ENCODE measurements at places on chromosomes 7 and 10.

DNA sequence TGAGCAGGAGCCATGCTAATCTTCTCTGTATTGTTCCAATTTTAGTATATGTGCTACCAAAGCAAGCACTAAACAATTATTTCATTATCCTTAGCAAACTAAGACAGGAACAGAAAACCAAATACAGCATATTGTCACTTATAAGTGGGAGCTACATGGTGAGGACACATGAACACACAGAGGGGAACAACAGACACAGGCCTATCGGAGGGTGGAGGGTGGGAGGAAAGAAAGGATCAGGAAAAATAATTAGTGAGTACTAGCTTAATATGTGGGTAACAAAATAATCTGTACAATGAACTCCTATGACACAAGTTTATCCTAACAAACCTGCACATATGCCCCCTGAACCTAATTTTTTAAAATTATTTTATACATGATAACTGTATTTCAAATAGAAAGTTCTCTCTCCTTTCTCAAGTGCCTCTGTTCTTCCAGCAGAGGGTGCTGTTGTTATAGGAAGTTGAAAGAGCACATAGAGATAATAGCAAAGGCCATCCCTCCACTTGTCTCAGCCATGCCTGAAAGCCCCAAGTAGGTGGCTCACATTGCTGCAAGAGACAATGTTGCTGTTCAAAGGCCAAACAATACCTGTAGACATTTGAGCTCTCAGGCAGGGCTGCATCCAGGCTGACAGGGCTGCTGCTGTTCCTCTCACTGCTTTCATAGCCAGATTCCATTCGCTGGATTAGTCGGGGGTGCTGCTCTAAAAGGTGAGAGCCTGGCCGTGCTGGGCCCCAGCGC is 33.4 kb upstream of the PPP3CB start:
- DNase-seq = peak; percentile 75

DNA sequence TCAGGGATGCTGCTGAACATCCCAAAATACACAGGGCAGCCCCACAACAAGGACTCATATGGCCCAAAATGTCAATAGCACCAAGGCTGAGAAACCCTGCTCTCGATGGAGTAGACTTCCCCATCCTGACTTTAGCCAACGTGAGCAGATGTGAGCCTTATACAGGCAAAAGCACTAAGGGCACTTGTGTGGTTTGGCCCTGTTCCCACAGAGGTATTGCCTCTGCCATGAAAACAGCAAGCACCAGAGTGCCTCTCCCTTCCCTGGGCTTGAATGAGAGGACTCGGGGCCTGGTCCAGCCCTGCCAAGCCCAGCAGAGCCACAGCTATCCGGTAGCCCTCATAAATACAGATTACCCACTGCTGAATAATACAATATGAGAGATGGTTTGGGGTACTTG is 47.5 kb downstream of the ACSM6 start:
- no peak for DNase-seq

GRCh38 chr7:495761-496321 is 23.8 kb downstream of the PDGFA start:
- DNase-seq = no peak

DNA sequence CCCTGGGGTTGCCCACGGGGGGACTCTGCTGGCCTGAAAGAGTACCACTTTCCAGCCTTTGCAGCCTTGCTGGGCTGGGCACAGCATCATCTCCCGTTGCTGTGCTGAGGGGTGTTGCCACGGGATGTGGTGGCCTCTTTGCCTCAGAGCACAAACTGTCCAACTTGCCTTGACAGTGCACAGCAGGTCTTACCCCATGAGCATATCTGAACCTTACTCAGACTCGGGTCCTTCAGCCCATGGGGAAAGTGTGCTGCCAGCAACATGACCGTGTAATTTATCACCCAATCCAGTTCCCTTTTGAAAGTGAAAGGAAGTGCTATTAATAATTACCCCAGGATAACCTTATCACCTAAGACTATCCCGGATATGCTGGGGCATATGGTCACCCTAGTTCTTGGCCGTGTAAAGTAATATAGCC is 46.8 kb downstream of the TBXAS1 start:
- no peak for DNase-seq

DNA sequence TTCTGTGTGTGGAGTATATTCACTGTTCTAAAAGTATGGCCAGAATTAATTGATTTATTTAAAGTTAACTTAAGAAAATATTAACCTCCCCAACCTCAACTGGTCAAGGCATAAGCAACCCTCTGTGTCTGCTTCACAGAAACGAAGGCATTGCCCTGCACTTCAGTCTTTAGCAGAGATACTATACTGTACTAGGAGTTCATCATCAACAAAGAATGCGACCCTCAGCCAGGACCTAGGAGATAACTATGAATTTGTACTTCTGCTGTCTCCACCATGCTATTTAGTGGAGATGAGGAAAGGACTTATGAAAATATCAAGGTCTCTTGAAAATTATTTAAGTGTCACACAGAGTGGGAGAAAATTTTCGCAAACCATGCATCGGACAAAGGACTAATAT is 35.7 kb upstream of the SEMA3D start:
- DNase-seq = peak; percentile 18

- DNase-seq = peak; percentile 77
Observed at GRCh38 chr7:83849131-83849530, 200.2 kb upstream of the SEMA3E start.

DNA sequence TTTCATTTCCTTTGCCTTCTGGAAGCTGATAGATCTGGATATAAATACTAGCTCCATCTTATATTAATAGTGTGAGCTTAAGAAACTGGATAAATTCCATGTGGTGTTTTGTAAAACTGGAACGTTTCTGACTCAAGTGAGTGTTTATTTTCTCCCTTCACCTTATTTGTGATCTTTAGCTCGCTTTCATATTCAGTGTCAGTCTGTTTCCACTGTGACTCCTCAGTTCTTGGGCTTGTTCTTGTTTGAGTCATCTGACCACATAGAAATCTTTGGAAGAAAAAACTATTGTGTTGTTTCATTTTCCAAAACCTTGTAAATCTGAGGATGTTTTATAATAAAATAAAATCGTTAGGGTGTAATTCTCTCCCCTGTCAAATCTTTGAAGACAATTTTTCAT is 186.4 kb downstream of the POLR1F start:
- DNase-seq = peak; percentile 77

- DNase-seq = no peak
Observed at GRCh38 chr7:103149808-103150180, 895 bp upstream of the NAPEPLD start.

DNA sequence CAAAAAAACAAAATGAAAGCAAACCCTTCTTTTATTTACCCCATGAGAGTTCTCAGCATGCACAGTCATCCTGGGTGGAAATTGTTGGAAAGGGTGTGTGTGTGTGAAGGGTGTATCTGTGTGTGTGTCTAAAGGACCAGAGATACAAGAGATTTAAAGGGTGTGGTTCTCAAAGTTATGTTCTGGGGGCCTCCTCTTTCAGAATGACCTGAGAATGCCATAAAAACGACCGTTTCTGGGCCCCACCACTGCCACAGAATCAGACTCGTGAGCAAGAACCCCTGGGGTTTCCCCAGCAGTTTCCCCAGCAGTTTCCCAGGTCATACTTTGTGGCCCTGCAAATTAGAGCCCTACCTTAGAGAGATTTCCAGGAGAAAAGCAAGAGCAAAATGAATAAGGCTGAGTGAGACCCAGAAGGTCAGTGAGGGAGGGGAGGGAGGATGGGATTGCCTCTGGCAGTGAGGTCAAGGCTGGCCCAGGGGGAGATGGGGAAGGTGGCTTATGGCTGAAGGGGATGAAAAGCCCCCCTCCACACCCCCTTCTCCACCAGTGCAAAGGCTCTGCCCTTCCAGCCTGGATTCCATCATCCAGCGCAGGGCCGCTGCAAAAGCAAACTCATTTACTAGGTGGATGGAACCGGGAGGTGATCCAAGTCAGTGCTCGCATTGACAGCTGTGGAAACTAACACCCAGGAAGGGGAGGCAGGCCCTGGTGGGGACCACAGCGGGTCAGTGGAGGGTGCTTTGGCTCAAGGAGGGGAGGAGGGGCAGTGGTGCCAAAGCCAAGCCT is 10.2 kb downstream of the PYROXD2 start:
- DNase-seq = peak; percentile 76

- DNase-seq = no peak
Observed at GRCh38 chr7:21193895-21194294, 234.0 kb upstream of the SP4 start.

- DNase-seq = no peak
Observed at GRCh38 chr7:97307521-97308108, 190.1 kb downstream of the SDHAF3 start.

DNA sequence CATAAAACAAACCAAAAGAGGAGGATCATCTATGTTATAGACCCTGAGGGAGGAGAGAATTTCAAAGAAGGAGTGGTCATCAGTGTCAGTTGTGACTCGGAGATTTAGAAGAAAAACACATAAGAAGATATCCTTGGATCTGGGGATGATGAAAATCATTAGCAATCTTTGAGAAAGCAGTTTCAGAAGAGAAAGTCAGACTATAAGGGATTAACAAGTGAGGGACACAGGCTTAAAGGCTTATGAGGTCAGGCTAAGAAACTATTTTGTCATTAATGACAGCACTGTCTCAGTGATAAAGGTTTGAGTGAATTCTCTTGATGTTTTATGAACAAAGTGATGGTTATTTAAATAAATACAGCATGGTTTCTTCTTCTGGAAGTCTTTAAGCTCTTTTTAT is 6.1 kb upstream of the GPR85 start:
- DNase-seq = peak; percentile 14

GRCh38 chr10:23192712-23193434 is 761 bp downstream of the PTF1A start:
- no peak for DNase-seq

DNA sequence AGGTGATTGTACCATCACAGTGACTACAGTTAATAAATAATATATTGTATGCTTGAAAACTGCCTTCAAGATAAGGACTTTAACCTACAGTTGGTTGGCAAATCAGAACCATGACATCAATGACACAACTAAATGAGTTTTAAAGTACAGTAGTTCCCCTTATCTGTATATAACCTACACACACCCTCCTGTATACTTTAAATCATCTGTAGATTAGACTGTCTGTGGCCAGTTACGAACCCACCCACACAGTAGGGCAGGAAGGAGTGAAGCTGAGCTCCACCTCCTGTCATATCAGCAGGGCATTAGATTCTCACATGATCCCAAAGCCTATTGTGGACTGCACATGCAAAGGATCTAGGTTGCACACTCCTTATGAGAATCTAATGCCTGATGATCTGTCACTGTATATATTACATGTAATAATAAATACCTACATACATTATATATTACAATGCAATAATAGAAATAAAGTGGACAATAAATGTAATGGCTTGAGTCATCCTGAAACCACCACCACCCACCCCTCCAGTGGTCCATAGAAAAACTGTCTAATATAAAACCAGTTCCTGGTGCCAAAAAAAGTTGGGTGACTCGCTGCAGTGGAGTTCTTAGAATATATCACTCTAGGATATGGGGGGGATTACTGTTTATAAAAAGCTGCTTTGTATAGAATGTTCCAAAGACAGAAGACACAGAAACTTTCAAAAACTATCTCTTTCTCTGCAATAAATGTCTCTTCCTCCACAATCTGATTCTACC is 5.6 kb downstream of the TPK1 start:
- DNase-seq = peak; percentile 75

DNA sequence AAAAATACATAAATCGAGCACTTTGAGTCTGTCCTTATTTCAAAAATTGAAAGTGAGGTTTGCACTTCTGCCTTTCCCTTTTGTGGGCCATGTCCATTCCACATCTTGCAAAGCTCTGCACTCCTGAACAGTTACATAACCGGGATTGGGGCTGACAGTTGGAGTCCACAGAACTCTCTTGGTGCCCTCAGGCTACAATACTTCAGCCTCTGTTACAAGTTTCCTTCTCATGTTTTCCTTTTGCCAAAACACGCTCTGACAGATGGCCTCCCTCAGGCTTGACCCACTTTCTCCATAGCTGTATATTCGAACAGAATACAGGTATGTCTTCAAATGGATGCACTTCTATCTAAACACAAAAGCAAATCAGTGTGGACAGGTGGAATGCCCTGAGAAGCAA is 335.9 kb downstream of the WDR37 start:
- DNase-seq = no peak

- peak; percentile 66 for DNase-seq
Observed at GRCh38 chr7:137130751-137131158, 212.8 kb downstream of the PTN start.

- DNase-seq = no peak
Observed at GRCh38 chr10:93071177-93071472, 2.6 kb upstream of the CYP26A1 start.

DNA sequence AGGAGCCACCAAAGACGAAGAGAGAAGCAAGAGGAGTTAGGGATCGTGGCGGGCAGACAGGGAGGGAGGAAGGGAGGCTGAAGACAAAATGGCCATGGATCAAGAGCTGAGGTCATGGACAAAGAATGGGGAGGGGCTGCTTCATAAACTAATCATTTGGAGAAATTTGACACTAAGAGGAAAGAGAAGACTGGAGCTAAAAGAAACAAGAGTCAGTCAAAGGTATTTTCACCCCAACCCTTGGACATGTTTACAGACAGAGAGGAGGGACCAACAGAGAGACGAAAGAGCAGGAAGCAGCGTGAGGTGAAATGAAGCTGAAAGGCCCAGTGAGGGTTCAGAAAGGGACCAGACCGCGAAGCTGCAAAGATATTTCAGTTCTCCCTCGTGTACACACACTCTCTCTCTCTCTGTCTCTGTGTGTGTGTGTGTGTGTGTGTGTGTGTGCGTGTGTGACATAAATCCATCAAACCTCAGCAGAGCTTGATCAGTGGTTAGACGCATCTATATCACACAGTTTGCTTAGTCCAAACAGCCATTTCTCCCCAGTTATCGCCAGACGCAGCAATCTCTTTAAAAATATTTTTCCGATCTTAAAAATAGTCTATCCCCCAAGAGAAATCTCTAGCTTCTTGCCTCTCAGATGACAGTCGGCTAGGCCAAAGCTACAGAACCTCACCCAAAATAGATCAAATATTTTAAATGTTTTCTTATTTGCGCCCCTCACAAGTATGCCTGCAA is 12.5 kb upstream of the CALD1 start:
- DNase-seq = peak; percentile 78

- DNase-seq = no peak
Observed at GRCh38 chr7:18225067-18225466, 197.4 kb upstream of the PRPS1L1 start.

- DNase-seq = no peak
Observed at GRCh38 chr10:86072413-86072812, 294.2 kb downstream of the GRID1 start.

- peak; percentile 6 for DNase-seq
Observed at GRCh38 chr7:22356701-22357310, at the start of gene RAPGEF5. Gene RAPGEF5 (minus strand): TSS chr7:22357154. CDS start chr7:22357060, 94 bp downstream.

- DNase-seq = no peak
Observed at GRCh38 chr7:95605275-95605674, 9.0 kb upstream of the PDK4 start.

- no peak for DNase-seq
Observed at GRCh38 chr7:129263168-129263567, 38.3 kb downstream of the AHCYL2 start.

GRCh38 chr7:150766334-150766709 is 29.1 kb downstream of the GIMAP5 start:
- no peak for DNase-seq

GRCh38 chr10:110706690-110707098 is 62.6 kb downstream of the RBM20 start:
- DNase-seq = peak; percentile 93

- DNase-seq = no peak
Observed at GRCh38 chr10:124603376-124604213, 140.6 kb downstream of the FAM53B start.

- no peak for DNase-seq
Observed at GRCh38 chr7:73852500-73852899, 8.5 kb upstream of the TMEM270 start.

- peak; percentile 51 for DNase-seq
Observed at GRCh38 chr10:84329196-84329611, 815 bp downstream of the CCSER2 start.
